ENCODE measurements at places on chromosomes 7 and 10.

GRCh38 chr7:75987805-75988567 is 6.4 kb downstream of the TMEM120A start:
- DNase-seq, result no peak

DNA sequence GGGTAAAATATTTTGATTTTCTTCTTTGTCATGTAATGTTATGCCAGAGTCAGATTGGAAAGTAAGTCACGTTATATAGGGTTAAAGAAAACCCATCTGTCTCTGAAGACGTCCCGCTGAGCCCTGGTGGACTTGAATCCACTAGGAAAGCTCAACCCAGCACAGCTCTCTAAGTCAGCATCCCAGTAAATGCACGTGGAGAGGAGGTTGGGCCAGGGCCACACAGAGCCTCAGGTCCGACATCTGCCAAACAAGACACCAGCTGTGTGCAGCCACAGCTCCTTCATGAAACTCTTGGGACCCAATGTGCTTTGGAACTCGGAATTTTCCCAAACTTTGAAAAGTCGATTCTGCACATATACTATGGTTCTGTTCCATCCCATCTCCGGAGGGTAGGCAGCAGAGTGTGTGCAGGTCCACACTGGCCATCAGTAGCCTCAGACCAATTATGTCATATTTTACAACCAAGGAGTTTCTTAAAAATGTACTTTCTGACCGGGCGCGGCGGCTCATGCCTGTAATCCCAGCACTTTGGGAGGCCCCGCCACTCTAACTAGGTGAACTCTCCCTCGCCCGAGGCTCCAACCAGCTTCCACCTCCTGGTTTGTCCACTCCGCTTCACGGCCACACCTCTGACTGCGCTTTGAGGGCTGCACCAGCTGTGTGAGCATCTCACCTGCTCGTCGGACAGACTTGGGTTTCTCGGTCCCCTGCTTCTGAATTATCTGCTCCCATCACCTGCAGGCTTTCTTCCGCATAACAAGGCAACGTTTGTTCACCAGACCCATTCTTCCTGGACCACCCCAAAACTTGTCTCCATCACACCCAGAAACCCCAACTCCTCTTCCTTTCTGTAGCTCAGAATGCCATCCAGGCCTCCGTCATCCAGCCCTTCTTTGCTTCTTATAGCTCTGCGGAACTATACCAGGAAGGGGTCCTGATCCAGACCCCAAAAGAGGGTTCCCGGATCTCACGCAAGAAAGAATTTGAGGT is 29.7 kb upstream of the DNAJB6 start:
- DNase-seq, result no peak

DNA sequence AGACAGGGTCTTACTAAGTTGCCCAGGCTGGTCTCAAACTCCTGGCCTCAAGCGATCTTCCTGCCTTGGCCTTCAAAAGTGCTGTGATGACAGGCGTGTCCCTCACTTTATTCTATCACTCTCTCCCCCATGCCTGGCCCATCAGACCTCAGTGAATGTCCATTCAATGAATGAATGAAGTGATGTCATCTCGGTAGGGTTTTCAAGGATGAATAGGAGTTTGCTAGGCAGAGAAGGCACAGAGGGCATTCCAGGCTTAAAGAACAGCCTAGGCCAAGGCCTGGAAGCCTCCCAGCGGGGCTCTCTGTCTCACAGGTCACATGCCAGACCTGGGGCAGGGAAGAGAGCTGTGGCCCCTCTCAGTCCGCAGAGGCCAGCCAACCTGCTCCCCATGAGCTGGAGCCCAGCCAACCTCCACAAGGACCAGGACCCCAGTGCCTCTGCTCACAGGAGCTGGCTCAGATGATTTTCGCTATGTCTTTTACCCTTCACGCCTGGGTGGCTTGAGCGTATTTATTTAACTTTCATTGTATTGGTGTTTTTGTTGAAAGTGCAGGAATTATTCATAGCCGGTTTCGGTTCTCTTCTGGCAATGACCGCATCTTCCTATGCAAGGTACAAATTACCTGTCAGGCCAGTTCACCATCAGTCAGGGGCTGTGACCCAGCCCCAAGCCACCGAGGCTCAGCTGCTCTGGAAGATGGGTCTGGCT is 11.8 kb upstream of the TNRC18 start:
- no peak for DNase-seq

DNA sequence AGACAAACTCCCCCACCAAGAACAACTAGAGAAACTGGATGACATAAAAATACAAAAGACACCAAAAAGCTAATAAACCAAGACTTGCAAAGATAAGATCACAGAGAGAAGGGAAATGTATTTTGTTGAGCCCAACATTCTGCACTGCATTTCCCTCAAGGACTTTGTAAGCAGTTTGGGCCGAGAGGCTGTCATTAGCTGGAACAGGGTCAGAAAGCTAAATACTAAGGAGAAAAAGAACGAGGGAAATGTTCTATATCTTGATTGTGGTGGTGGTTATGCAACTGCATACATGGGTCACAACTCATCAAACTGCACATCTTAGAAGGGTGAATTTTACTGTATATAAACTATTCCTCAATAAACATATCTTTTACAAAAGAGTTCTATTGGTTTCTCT is 315.0 kb downstream of the IPMK start:
- no peak for DNase-seq

DNA sequence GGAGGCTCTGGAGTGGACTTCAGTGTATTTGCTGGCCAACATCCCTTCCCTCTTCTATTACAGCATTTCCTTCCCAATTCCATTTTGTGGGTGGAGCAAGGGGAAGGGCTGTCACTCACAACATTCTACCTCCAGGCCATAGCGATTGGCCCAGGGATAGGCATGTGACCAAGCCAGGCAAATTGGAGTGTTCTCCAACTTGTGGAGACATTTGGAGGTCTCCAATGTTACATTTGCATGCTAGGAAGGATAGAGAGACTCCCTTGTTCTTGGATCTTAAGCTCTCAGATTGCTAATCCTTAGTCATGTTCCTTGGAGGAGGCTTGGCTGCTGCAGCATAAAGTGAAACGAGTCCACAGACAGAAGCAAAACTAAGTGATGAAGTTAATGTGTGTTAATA is 95.6 kb upstream of the KIF5B start:
- DNase-seq, result no peak

GRCh38 chr7:84207025-84207424 is 12.4 kb upstream of the SEMA3A start:
- DNase-seq, result no peak

DNA sequence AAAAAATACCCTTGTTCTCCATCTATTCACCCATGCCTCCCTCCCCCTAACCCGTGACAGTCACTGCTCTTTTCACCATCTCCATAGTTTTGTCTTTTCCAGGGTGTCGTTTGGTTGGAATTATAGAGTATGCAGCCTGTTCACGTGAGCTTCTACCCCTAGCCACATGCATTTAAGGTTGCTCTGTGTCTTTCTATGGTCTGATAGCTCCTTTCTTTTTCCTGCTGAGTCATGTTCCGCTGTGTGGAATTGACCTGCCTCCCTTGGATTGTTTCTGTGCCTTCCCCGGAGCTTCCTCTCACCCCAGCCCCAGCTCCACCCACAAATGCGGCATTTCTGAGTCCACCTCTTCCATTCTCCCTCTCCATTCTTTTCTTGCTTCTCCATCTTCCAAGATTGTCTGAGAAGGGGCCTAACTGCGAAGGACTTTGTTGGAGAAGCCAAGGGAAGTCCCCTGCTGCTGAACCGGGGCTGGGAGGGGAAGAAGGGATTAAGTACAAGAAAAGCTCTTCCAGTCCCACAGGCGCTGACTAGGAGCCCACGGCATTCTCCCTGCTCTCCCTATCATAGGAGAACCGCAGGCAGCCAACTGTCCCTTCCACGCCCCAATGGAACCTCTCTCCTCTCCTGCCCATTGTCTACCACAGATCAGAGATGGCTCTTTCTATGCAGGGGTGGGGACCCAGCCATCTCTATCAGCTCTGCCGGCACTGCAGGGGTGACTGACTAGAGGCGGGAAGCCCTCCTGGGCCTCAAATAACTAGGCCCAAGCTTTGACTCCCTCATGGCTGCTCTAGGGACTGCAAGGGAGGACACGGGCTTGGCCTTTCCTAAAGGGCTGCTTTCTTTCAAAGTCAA is 87.5 kb upstream of the ANLN start:
- no peak for DNase-seq

DNA sequence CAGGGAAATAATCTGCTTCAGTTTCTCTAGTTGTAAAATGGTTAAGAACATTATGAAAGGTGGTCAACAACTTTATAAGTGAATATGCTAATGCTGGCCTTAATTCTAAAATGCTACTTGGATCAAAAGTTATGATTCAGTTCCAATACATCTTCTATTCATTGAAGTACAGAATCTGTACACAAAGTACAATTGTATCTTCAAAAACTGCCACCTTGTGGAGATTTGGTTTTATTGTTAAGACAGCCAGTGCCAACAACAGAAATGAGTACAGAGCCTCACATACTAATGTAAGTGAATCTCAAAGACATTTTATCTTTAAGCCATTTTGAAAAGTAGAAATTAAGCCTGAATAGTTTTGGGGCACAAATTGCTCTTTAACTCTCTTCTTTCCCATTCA is 194.0 kb downstream of the CFTR start:
- DNase-seq, result no peak

- DNase-seq, result no peak
These were observed 171.5 kb upstream of the ADCY1 start for GRCh38 chr7:45402480-45403218.

GRCh38 chr10:75932921-75933320 is 501.5 kb downstream of the LRMDA start:
- no peak for DNase-seq

DNA sequence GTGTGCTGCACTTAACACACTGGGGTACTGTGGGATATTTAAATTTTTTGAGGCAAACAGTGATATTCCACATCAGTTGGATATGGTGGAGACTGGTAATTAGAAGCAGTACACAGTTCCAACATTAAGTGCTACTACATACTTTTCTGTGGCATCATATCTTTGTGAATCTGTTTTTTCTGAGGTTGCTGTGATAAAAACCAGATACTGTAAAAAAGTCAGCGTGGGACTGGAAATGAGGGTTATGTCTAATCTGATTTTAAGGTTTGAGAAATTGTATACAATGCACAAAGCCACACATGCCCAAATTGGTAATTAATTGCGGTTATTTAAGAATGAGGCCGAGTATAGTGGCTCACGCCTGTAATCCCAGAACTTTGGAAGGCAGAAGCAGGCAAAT is 41.2 kb downstream of the TBC1D12 start:
- no peak for DNase-seq

- DNase-seq, result no peak
These were observed 3.2 kb downstream of the TSPAN33 start for GRCh38 chr7:129147731-129148130.

GRCh38 chr7:28149291-28150101 is 31.1 kb downstream of the JAZF1 start:
- no peak for DNase-seq

DNA sequence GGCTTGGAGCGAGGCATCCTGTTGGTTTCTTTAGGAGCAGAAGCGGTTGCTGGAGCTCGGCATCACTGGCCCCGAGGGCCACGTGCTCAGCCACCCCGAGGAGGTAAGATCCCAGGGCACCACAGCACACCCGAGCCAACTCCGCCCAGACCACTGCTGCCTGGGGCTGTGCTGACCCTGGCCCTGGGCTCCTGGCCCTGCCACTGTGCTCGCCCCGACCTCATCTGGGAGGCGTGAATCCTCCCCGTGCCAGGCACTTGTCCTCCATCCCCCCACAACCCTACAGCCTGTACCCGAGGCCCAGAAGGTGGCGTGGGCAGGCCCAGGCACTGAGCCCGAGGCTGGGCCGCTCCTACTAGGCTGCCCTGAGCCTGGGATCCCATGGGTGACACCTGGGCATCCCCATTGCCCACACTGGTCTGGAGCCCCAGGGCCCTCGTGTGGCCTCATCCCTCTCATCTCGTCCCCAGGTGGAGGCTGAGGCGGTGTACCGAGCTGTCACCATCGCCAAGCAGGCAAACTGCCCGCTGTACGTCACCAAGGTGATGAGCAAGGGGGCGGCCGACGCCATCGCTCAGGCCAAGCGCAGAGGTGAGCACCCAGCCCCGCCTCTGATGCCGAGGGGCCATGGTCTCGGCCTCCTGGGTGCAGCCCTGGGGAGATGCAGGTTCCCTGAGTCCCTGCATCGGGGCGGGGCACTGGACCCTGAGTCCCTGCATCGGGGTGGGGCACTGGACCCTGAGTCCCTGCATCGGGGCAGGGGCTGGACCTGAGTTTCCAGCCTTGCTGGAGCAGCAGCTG is 11.8 kb downstream of the DPYSL4 start:
- DNase-seq, result no peak

DNA sequence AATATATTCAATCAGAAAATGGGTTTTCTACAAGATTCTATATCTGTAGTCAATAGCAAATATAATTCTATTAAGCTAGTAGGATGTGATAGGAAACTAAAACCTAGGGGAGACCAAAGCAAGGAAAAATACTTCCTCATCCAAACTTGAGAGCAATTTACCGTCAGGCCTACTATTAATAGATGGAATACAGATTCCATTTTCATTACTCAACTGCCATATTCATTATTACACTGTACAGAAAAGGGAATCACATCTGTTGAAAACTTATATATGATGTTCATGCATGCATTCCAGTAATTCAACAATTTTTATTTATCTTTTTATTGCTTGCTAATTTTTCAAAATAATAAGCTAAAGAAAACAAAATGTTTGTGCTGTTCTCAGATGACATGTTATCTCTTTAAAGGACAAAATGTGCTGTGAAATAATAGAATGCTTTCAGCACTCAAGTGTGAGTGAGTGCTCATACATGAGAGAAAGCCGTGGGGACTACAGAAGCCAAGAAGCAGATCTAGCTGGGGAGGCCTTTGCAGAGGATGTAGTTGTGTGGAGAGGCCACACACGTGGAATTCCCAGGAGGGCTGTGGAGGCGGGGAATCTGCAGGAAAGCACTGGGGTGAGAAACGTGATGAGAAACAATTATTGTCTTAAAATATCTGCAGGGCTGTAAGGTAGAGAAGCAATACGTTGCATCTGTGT is 110.0 kb downstream of the EGFR start:
- no peak for DNase-seq

- DNase-seq, result no peak
These were observed 50.6 kb downstream of the HIPK2 start for GRCh38 chr7:139727151-139727705.

DNA sequence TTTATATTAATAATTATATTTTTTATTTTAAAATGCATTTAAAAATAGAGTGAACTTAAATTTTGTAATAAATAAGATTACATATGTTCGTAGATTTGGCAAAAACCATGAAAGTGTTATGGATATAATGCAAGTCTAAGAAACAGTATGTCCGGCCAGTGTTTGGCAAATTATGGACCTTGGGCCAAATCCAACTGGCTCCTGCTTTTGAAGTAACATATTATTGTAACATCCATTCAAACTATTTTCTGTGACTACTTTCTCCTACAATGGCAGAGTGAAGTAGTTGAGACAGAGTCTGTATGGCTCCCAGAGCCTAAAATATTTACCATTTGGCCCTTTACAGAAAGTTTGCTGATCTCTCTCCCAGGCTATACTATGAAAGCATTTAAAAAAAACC is 38.9 kb downstream of the TMEM229A start:
- DNase-seq, result no peak

DNA sequence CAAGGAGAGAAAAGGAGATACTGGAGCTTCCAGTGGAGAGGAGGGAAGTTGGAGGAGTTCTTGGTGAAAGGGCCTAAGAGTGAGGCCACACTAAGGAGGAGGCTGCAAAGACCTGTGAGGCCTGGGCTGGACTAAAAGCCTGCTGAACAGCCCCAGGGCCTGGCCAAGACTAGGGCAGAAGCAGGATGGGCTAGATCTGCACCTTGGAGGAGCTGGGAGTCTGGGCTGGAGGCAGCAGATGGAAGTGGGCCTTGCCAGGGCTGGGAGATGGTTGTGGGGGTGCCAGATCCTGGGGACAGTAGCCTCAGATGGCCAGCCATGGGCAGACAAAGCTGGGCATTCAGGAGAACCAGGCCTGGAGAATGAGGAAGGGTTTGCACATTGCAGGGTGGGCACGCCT is 6.5 kb upstream of the PURB start:
- no peak for DNase-seq

Measured in stimulated activated CD8-positive, alpha-beta memory T cell treated with anti-CD3 and anti-CD28 coated beads, Interleukin-15, amount 100 ng/mL, for 24 hours (primary cell).